Left renal pelvis (tissue), 4 donors: ENCODE measurements at places on chromosomes 2 and 18. TPM values are rescaled to one million over a fixed set of nuclear protein-coding genes. Genes with fewer than 3 reads are reported as not detected.

CROCC2 gene
- polyA plus RNA-seq: 0.06 TPM

SCYGR4 gene
- 0.10 TPM for polyA plus RNA-seq

GAL3ST2 gene
- 0.40 TPM for polyA plus RNA-seq

BMP10 gene
- polyA plus RNA-seq: not detected

GDF7 gene
- 4.9 TPM for polyA plus RNA-seq

GRB14 gene
- polyA plus RNA-seq: 60.9 TPM

SCTR gene
- polyA plus RNA-seq: 9.5 TPM

POTEC gene
- polyA plus RNA-seq: 0.06 TPM

FHL2 gene
- polyA plus RNA-seq: 31.7 TPM

EVX2 gene
- 0.04 TPM for polyA plus RNA-seq

ELOA2 gene
- not detected for polyA plus RNA-seq

AGPS gene
- polyA plus RNA-seq: 63.5 TPM

SAG gene
- 0.11 TPM for polyA plus RNA-seq

CNTNAP5 gene
- polyA plus RNA-seq: 0.75 TPM

GULP1 gene
- 63.4 TPM for polyA plus RNA-seq

FKBP7 gene
- 91.1 TPM for polyA plus RNA-seq

FOSL2 gene
- polyA plus RNA-seq: 42.2 TPM

IL36G gene
- 0.39 TPM for polyA plus RNA-seq

EMILIN1 gene
- polyA plus RNA-seq: 206 TPM

DCDC2C gene
- 2.6 TPM for polyA plus RNA-seq

DNA sequence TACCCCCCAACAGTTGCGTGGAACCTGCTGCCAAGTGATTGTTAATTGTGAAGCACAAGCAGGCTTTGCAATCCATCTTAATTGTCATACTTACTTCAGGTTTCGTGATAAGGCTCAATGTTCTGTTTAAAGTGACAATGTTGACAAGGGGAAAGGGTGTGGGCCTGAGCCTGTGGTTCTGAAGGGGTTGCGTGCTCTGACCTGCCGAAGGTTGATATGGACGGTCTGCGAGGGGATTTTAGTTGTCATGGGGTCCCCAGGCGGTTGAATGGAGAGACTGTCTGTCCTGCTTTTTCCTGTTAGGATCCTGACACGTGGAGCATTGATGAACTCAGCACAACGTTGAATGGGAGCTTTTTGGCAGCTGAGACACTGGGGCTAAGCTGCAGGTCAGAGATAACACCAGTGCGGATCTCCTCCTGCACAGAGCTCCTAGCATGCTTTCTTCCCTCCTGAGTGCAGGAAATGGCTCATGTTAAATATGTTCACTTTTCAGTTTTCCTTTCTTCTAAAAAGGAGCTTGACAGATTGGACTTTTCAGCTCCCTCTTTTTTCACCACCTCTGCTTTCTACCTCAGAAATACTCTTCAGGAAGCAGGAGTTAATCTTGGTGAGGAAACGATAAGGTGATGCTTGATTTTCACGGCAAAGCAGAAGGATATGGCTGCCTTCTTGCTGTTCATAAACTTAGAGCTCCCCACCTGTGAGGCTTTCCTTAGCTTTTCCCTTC is 62.9 kb upstream of the ZEB2 start:
- no peak for DNase-seq

DNA sequence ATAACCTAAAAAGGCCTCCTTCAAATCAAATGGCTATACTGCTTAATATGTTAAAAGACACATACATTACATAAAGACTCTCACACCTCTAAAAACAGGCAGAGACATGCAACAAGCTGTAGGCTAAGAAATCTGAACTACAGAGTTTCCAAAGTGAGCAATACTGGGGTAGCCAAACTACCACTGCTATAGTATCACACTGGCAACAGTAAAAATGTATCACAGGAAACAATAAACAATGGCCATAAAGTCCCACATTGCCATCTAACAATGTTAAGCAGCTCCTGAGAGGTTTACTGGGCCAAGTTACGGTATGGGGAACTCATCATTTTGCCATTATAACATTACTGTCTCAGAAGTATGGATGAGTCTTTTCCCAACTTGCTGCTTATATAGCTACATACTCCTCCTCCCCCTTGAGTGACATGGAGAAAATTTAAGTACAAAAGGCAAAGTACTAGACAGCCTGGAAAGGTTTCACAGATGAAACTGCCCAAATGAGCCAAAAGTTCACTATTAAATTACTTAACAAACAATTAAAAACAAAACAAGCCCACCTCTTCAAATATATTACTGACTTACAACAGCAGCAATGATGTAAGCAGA is 50.3 kb downstream of the SS18 start:
- no peak for DNase-seq

DNA sequence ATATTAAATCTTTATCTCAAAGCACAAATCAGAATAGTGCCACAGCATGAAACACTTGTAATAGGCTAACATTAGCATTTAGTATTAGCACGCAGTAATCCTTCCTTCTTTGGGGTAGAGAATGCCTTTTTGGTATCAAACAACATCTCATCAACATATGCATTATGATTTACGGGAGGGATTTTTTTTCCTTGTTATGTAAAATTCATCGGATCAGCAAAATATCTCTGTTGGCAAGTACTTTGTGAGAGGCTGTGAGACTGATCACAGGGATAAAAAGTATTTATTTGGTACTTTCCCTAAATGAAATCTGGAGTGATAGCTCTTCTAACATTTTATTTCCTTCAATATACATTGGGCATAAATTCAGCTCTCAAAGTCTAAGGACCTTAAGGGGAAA is 68.4 kb upstream of the TMEM178A start:
- DNase-seq: no peak

DNA sequence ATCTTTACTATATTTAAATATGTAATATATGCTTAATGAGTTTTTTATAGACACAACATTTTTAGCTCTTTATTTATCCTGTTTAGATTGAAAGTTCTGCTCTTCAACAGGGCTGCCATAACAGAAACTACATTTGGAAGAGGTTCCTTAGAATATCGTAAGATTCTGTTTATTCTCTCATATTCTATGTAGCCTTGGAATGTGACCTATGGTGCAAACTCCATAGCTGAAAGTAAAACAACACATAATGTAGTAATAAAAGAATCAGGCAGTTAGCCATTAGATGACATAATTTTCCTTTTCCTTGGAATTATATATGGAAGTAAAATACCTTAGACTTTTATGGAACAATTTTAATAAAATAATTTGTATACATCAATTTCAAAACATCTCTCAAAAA is 91.3 kb downstream of the ZNF804A start:
- DNase-seq: no peak

DNA sequence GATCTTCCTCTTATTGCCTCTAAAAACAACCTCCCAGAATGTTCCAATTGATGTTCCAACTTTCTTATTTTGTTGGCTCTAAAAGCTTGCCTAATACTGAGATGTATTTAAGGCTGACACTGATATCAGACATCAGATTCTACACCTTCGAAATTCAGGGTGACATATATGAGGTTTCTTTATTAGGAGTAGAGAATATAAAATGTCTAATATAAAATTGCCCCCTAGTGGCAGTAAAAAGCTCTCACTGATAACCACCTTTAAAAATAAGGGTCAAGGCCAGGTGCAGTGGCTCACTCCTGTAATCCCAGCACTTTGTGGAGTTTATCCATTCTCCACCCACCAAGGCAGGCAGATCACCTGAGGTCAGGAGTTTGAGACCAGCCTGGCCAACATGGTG is 789.7 kb upstream of the SLC39A10 start:
- no peak for DNase-seq

DNA sequence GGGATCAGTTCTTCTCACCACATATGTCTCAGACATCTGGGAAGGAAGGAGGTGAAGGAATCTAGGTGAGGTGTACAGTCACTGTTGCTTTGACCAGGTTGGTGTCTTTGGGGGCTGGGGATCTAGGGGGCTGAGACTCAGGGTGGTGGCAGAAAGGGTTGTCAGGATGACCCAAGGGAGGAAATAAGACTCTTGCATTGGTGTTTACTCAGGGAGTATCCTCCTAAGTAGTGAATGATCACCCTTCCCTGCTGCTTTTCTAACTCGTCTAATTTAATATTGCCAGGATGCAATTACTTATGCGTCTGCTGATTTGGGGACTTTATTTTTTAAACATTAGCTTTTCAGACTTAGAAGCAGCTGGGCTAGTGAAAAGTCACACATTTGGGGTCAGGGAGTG is 127.8 kb upstream of the SIX3 start:
- no peak for DNase-seq

DNA sequence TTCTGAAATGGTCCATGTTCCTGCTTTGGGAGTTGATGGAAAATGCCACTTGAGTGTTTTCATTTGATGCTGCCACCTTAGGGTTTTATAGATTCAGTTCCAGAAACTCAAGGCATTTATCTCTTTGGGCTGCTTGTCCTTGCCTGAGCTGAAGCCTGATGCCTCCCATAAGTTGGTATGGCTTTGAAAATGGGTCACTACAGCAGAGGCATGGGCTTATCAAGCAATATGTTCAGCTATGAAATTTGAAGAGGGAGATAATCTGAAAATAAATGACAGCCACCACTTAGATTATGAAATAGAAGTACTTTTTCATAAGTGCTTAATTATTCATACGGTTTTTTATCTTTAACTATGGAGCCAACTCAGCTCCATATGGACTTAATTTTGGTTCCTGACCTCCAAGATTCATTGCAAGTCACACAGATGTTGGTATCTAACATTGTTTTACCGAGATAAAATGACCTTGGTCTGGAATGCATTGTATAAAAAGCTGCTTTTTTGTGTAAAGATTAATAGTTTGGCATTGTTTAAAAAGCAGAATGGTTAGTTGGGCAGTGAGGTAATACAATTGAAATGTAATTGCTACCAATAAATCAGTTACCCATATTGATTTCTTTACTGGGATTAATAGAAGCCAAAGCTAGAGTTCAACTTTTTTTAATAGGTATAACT is 4.5 kb downstream of the SLC14A1 start:
- DNase-seq: no peak

- DNase-seq: no peak
Measured at GRCh38 chr2:100941646-100942240, 60.3 kb upstream of the RPL31 start.

DNA sequence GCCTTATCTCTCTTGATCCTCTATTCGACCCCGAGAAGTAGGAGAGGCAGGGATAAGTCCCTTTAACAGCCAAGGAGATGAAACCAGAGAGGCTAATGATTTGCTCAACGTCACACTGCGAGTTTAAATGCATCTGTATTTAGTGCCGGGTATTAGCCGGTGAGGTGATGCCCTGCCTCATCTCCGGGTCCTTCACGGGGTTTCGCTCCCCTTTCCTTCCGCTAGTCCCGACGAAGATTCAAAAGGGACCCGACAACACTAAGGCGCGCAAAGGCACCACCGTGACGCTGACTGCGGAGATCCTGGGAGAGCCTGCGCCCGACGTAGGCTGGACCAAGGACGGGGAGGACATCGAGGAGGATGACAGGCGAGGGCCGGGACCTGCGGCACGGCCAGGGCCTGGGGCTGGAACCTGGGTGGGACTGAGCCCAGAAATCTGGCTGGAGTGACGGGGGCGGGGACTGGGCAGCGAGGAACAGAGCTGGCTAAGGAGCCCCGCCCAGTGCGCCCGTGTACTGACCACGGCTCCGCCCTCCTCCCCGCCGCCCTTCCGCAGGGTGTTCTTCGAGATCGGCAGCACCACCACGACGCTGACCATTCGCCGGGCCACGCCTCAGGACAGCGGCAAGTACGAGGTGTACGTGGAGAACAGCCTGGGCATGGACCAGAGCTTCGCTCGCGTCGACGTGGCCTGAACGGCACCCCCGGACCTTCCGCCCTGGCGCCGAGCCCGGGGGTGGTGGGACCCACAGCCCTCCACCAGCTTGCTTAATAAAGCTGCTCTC is 1.0 kb upstream of the GMPPA start:
- no peak for DNase-seq

DNA sequence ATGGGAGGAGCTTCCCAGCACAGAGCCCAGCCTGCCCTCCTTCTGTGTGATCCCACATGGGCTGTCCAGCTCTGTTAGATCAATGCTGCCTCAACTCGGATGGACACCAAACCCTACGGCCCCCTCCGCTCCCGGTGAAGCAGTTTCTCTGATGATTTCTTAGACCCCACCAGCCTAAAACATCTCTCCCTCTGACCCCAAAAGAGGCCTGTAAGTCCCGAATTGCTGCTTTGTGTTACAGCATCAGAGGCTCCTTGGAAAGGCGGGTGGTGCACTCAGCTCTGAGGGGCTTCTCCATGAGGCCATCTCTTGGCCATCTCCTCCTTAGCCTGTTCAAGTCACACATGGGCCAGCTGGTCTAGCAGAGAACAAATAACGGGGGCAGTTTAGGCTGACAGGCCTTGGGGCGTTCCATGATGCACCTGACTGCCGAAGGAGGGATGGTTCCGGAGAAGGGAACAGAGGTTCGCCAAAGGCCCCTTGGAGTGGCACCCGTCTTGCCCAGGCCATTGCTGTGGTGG is 240.7 kb downstream of the SH3RF3 start:
- DNase-seq: no peak

GRCh38 chr18:77068321-77069312 is 64.0 kb downstream of the MBP start:
- DNase-seq: no peak

- DNase-seq: no peak
Measured at GRCh38 chr2:231854616-231855125, 68.4 kb downstream of the COPS7B start.

DNA sequence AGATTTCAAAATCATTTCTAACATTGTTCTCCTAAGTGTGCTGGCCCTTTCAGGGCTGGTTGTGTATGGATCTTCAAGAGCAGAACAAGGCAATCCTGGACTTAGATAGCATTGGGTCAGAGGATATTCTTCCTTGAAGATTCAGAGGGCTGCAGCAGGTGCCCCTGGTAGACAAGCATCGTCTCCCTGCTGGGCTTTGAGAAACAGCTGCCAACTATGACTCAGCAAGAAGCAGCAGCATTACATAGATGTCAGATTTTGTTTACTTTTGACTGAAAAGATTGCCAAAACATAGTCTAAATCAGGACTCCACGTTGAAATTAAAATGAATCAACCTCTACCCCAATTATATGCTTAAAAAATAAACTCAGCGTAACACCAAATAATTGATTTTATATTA is 618.8 kb downstream of the SOCS6 start:
- DNase-seq: no peak

GRCh38 chr2:1986598-1986997 is 242.3 kb upstream of the PXDN start:
- no peak for DNase-seq

- DNase-seq: no peak
Measured at GRCh38 chr2:231931481-231931915, 5.3 kb upstream of the NPPC start.

GRCh38 chr18:59155153-59155552 is 15.5 kb downstream of the SEC11C start:
- DNase-seq: no peak

DNA sequence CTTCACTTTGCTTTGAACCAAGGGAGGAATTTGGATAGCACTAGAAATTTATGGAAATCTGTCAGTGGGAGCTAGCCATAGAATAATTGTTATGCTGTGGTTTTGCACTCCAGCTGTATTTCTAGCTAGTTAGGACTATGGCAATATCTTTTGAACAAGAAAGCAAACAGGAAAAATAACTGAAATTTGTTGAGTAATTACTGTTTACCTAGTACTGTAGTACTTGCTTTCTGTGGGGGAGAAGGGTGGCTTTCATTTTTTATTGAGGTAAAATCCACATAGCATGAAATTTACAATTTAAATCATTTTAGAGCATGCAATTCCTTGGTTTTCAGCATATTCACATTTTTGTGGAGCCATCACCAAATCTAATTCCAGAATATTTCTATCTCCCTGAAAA is 28.4 kb downstream of the MBD5 start:
- DNase-seq: no peak

GRCh38 chr2:33073018-33073417 is 126.3 kb downstream of the LTBP1 start:
- DNase-seq: no peak

- DNase-seq: no peak
Measured at GRCh38 chr2:170493426-170494097, 221.6 kb upstream of the SP5 start.

GRCh38 chr18:35491700-35492077 is 6.1 kb downstream of the INO80C start:
- no peak for DNase-seq
